ENCODE measurements at places on chromosomes 5 and 9. TPM values are rescaled to one million over a fixed set of nuclear protein-coding genes. Genes with fewer than 3 reads are reported as not detected.
A peak's percentile ranks its signal among the peaks of the same experiment; 100 is the strongest.

AQP7 gene
- not detected for total RNA-seq

WASHC1 gene
- total RNA-seq, result 17.8 TPM

SEMA6A gene
- not detected for total RNA-seq

ZNF618 gene
- 0.25 TPM for total RNA-seq

PCSK1 gene
- total RNA-seq, result not detected

HAUS6 gene
- total RNA-seq, result 28.3 TPM

FIBCD1 gene
- total RNA-seq, result not detected

TTC16 gene
- total RNA-seq, result 0.18 TPM

FST gene
- total RNA-seq, result not detected

PCDHA3 gene
- total RNA-seq, result not detected

FCN2 gene
- total RNA-seq, result not detected

CLIC3 gene
- not detected for total RNA-seq

GAS1 gene
- 0.32 TPM for total RNA-seq

DNA sequence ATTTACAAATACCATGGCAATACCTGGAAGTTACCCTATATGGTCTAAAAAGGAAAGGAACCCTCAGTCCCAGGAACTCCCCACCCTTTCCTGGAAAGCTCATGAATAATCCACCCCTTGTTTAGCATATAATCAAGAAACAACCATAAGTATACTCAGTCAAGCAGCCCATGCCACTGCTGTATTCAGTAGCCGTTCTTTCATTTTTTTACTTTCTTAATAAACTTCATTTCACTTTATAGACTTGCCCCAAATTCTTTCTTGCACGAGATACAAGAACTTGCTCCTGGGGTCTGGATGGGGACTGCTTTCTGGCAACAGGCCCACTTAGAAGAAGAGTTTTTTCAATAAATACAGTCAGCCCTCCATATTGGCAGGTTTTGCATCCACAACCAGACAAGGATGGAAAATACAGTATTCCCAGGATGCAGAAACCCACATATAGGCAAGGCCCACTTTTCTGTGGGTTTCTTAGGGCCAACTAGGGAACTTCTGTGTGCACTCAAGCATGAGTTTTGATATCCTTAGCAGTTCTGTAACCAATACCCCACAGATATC lies 2.8 kb upstream of the TBCA start:
- peaks cover 13% of the 10 kb centered on the region for H3K36me3 ChIP-seq
- no peaks in the 10 kb centered on the region for H3K27me3 ChIP-seq
- peaks cover 35% of the 10 kb centered on the region for H3K4me1 ChIP-seq
- DNase-seq, result no peak
- H3K27ac ChIP-seq, result no peak overlapping the region

DNA sequence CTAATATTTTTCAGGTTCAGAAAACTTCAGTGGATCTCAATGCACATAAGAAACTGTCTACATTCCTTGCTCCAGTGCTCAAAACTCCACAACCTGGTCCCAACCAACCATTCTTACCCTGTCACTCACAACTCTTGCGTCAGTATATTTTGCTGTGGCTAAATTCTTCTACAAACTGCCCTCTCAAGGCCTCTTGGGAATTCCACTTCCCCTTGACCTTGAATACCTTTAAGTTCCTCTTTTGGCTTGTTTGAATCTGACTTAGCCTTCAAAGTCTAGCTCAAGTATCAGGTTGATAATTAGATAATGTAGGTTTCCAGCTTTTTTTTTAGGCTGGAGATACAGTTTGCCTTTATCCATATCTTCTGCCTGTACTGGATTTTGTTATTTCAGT lies 128.3 kb downstream of the SLF1 start:
- no peak overlapping the region for H3K4me3 ChIP-seq
- peaks cover 5% of the 10 kb centered on the region for H3K4me1 ChIP-seq
- no peak for DNase-seq
- H3K27me3 ChIP-seq, result peaks cover 5% of the 10 kb centered on the region
- no peaks in the 10 kb centered on the region for H3K36me3 ChIP-seq

- no peak overlapping the region for H3K4me3 ChIP-seq
- no peak overlapping the region for H3K27ac ChIP-seq
- H3K36me3 ChIP-seq, result no peaks in the 10 kb centered on the region
- no peak for DNase-seq
- H3K27me3 ChIP-seq, result peaks cover 3% of the 10 kb centered on the region
Measured at GRCh38 chr9:127185181-127185580, 62.7 kb upstream of the ANGPTL2 start.

DNA sequence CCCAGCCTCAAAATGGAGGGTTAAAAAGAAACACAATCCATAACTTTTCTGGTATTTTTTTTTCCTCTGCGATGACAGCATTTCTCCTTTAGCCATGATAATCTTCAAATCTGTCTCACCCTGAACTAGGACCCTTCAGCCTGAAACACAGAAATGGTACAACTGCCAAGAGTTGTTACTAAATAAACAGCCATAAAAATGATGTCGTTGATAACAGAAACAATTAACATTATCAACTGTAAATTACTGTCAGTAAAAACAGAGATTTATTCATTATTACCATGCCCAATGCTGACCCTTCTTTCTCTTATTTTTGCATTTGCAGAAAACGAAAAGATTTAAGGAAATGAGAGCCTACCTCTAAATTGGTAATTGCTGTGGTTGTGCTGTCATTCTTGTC lies 19.4 kb upstream of the MIER3 start:
- peaks cover 35% of the 10 kb centered on the region for H3K27me3 ChIP-seq
- no peaks in the 10 kb centered on the region for H3K36me3 ChIP-seq
- DNase-seq, result no peak
- no peaks in the 10 kb centered on the region for H3K4me1 ChIP-seq

GRCh38 chr5:141968914-141969608 lies at the start of gene RNF14:
Gene RNF14, plus strand, starts transcription at chr5:141969105. Its CDS starts 4,484 bp downstream, at chr5:141973589.
- H3K27me3 ChIP-seq, result no peaks in the 10 kb centered on the region
- H3K27ac ChIP-seq, result peak within 1 kb of the TSS; percentile 93
- H3K4me1 ChIP-seq, result peaks cover 25% of the 10 kb centered on the region
- peaks cover 22% of the 10 kb centered on the region for H3K36me3 ChIP-seq

DNA sequence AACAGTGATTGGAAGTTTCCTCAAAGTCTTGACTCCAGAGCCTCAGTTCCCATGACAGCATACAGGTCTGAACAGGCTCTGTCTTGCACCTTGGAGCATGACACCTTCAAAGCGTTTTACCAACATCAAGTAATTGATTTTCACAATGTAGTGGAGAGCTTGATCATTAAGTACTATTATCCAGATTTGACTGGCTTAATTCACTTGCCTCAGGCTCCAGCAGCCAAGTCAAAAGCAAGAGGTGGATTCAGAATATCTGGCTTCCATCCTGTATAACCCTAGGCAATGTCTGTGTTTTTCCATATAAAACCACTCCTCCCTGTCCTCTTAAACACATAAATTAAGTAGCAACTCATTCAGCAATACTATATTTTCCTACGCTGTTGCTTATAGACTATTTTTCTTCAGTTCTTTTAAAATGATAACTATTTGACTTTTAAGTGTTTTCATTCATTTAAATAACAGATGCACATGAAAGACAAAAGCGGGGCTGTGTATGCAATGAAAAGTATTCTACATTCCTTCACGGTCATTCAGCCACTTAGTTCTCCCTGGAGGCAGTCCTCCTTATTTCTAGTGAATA lies 150.8 kb upstream of the RANBP3L start:
- no peaks in the 10 kb centered on the region for H3K4me1 ChIP-seq
- H3K27me3 ChIP-seq, result no peaks in the 10 kb centered on the region
- no peak overlapping the region for H3K27ac ChIP-seq
- no peak for DNase-seq

DNA sequence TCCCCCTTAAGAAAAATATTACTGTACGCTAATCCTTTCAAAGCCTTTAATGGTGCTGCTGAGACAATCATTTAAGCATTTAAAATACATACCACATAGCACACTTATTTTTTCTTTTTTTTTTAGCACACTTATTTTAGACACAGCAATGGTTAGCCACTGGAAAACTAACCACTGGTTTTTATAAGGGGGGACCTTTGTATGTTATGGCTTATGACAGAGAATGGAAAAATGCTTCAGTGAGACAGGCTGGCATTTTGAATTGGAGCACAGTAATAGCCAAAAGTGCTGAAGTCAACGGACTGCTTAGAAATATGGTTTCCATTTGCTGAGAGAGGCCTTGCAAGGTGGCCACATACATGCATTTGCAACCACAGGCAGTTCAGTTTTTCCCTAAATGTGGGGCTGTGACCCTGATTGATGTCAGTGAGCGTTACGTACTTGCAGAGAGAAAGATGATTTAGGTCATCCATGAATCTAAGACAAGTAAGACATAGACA lies 28.5 kb downstream of the AOPEP start:
- no peak overlapping the region for H3K27ac ChIP-seq
- H3K27me3 ChIP-seq, result no peaks in the 10 kb centered on the region
- no peak overlapping the region for H3K4me3 ChIP-seq
- H3K4me1 ChIP-seq, result no peaks in the 10 kb centered on the region
- DNase-seq, result no peak

- H3K27ac ChIP-seq, result no peak overlapping the region
- H3K27me3 ChIP-seq, result no peaks in the 10 kb centered on the region
- no peak for DNase-seq
- H3K4me3 ChIP-seq, result no peak overlapping the region
Measured at GRCh38 chr9:123922431-123922830, 7.5 kb downstream of the DENND1A start.

- H3K4me1 ChIP-seq, result peaks cover 9% of the 10 kb centered on the region
- no peaks in the 10 kb centered on the region for H3K27me3 ChIP-seq
- H3K36me3 ChIP-seq, result peaks cover 47% of the 10 kb centered on the region
- H3K27ac ChIP-seq, result no peak overlapping the region
- H3K4me3 ChIP-seq, result no peak overlapping the region
Measured at GRCh38 chr5:119470851-119471451, 18.7 kb downstream of the HSD17B4 start.

GRCh38 chr9:111094433-111094924 lies 56.2 kb upstream of the LPAR1 start:
- H3K36me3 ChIP-seq, result no peaks in the 10 kb centered on the region
- H3K4me3 ChIP-seq, result no peak overlapping the region
- no peaks in the 10 kb centered on the region for H3K27me3 ChIP-seq
- H3K27ac ChIP-seq, result no peak overlapping the region
